ENCODE measurements at places on chromosomes 13 and 19. TPM values are rescaled to one million over a fixed set of nuclear protein-coding genes. Genes with fewer than 3 reads are reported as not detected.

FCER2 gene
- not detected for polyA plus RNA-seq

GRCh38 chr13:32032759-32033158, 1.2 kb downstream of the FRY start:
- no peak overlapping the region for H3K27ac ChIP-seq
- no peak overlapping the region for H3K4me3 ChIP-seq
- H3K27me3 ChIP-seq, result no peaks in the 10 kb centered on the region
- no peaks in the 10 kb centered on the region for H3K4me1 ChIP-seq

DNA sequence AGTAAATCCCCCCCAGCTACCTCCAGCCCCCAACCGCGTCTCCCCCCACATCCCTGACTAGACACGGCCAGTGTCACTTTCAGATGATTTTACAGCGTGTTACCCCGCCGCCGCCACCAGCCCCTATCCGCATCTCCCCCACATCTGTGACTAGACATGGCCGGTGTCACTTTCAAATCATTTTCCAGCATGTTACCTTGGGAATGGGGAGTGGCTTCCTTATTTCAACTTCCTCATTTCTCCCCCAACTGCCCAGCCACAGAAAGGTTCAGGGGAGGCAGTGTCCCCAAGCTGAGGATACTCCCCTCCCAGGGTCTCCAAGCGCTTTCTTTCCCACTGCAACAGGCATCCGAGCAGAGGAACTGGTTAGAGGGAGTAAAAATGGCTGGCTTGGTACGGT, 18.4 kb downstream of the ADGRL1 start:
- DNase-seq, result no peak
- no peaks in the 10 kb centered on the region for H3K27me3 ChIP-seq
- no peak overlapping the region for H3K4me3 ChIP-seq
- no peaks in the 10 kb centered on the region for H3K36me3 ChIP-seq
- H3K4me1 ChIP-seq, result no peaks in the 10 kb centered on the region
- H3K27ac ChIP-seq, result no peak overlapping the region

- H3K36me3 ChIP-seq, result peaks cover 15% of the 10 kb centered on the region
- H3K4me3 ChIP-seq, result peak overlapping the region; percentile 27
- DNase-seq, result peak; percentile 16
Measured at GRCh38 chr19:40807147-40808020, 8.4 kb downstream of the EGLN2 start.

GRCh38 chr13:19940106-19940505, 18.4 kb upstream of the ZMYM2 start:
- H3K4me1 ChIP-seq, result no peaks in the 10 kb centered on the region
- no peak for DNase-seq
- no peaks in the 10 kb centered on the region for H3K27me3 ChIP-seq
- no peaks in the 10 kb centered on the region for H3K36me3 ChIP-seq

DNA sequence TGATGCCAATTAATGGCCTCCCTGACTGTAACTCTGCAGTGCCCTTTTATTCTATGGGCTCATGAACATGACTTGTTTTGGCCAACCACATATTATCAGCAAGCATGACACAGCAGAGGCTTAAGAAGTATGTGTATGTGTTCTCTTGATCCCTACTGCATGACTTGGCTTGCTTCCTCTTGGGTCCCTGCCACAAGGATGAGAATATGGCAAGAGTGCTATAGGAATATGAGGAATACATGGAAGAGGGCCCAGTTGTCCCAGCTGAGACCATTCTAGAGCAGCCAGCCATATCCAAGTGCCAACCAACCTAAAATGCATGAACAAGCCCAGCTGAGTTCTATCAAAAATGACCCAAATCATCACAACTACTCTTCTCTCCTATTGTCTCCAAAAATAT, 576.7 kb upstream of the PCDH9 start:
- no peak overlapping the region for H3K4me3 ChIP-seq
- H3K4me1 ChIP-seq, result no peaks in the 10 kb centered on the region
- no peak overlapping the region for H3K27ac ChIP-seq
- no peak for DNase-seq
- H3K36me3 ChIP-seq, result no peaks in the 10 kb centered on the region
- no peaks in the 10 kb centered on the region for H3K27me3 ChIP-seq

DNA sequence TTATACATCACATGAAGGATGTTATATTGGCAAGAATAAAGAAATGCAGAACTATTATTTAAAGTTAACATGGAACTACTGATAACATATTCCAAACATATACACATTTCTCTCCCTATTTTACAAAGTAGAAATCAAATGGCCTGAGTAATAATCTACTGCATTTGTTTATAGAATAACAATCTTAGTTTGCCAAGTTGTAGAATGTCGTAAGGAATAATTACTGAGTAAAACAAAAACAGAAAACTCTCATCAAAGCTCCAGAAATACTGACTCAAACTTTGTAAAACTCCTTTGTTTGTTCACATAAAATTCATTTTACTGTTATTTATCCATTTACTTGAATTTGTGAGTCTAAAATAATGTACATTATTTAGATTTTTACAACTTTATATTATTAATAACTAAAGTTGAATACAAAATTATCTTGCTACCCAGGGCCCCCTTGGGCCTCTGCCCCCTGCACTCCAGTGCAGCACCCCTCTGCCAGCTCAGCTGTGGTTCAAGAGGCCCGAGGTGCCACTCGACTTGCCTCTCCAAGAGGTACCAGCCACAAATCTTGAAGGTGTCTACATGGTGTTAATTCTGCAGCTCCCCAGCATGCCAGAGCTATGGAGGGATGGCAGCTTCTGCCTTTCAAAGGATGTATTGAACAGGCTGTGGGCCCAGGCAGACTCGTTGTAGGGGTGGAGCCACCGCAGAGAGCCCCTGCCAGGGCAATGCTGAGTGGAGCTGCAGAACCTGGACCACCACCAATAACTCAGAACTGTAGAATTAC, 2819.7 kb downstream of the PCDH9 start:
- no peaks in the 10 kb centered on the region for H3K27me3 ChIP-seq
- H3K4me1 ChIP-seq, result no peaks in the 10 kb centered on the region
- H3K36me3 ChIP-seq, result no peaks in the 10 kb centered on the region
- H3K4me3 ChIP-seq, result no peak overlapping the region
- DNase-seq, result no peak

COQ8B gene
- 17.3 TPM for polyA plus RNA-seq

ANGPTL8 gene
- not detected for polyA plus RNA-seq

DNA sequence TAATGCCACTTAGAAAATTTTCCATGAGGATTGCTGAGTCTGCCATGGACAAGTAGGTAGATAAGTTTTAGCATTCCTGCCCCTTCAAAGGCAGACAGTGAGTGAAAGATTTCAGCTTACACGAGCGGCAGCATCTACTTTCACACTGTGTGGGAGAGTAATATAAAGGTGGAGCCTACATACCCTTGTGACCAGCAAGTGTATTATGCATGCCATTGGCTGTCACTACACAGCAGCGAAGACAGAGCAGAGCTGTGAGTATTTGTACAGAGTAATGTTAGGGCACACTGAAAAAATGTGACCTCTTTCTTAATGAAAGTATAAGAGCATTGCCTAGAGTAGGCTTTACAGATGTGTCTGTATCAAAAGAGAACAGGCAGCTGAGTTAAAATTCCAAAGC, 14.0 kb downstream of the SLITRK6 start:
- H3K27me3 ChIP-seq, result no peaks in the 10 kb centered on the region
- DNase-seq, result no peak
- no peaks in the 10 kb centered on the region for H3K4me1 ChIP-seq
- H3K36me3 ChIP-seq, result no peaks in the 10 kb centered on the region
- no peak overlapping the region for H3K4me3 ChIP-seq
- H3K27ac ChIP-seq, result no peak overlapping the region

EXOC3L2 gene
- not detected for polyA plus RNA-seq

DNA sequence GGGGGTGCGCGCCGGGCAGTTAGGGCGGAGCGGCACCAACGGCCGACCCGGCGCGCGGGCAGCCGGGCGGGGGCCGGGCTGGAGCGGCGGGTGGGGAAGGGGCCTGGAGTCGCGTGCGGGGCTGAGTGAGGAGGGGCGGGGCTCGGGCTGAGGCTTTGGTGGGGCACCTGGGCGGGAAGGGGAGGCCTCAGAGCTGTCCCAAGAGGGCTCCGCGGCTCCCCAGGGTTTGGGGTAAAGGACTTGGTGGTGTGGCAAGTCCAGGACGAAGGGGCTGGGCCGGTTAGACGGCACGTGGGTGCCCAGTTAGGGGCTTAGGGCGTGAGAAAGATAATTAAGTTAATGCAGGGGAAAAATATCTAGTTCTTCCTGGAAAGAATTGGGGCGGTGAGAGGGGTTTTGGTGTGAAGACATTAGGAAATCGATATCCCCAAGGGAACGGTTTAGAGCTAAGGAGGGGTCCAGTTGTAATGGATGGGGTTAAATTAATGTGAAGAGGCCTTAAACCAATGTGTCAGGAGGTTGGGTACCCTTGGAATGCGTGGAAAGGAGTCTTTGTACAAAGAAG, 496 bp downstream of the ZNF574 start:
- H3K36me3 ChIP-seq, result peaks cover 12% of the 10 kb centered on the region
- peak overlapping the region; percentile 99 for H3K27ac ChIP-seq
- peak overlapping the region; percentile 96 for H3K4me3 ChIP-seq
- DNase-seq, result no peak
- H3K4me1 ChIP-seq, result peaks cover 25% of the 10 kb centered on the region
- no peaks in the 10 kb centered on the region for H3K27me3 ChIP-seq

DNA sequence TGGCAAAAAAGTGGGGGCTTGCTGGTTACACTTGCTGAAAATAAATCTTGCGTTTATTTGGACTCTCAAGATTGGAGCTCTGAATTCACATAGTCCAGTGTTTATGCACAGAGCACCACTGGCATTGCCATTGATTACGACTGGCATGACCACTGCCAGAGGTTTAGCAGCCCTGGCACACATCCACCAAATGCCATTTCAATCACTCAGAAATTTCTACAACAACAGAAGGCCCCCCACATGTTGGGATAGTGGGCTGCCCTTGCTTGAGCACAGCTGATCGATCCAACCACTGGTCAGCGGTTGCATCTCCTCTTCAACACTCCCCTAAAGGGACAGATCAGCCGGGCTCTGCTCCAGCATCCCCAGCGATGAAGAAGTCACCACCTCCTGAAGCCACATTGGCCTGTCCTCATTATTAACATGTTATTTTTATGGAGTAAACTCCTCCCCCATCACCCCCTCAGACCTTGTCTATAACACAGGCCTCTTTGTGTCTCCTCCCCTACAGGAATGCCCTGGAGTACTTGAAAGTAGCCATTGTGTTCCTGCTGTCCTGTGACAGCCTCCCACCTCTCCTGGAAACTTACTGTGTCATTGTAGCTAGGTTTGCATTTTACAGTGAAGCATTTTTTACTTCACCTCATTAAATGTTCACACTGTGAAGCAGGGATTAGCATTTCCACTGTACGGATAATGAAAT, 51.3 kb downstream of the CDADC1 start:
- peaks cover 6% of the 10 kb centered on the region for H3K4me1 ChIP-seq
- DNase-seq, result no peak
- no peak overlapping the region for H3K4me3 ChIP-seq
- H3K27ac ChIP-seq, result no peak overlapping the region

DNA sequence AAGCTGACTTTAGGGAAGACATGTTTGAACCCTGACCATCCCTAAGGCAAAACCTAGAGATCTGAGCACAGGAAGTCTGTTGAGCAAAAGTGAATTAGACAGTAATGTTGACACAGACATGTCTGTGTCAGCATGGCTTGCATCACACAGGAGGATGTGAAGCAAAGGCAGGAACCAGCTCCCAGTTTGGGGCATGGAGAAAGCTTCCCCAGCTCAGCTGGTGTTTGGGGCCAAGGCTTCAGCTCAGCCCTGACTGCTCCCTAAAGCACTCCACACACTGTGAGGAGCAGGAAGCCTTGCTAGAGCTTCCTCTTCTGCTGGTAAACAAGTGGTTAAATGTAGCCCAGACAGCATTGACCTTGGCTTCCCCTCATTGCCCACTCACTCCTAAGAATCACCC, 153.8 kb upstream of the UBL3 start:
- no peak overlapping the region for H3K27ac ChIP-seq
- H3K4me3 ChIP-seq, result no peak overlapping the region
- H3K27me3 ChIP-seq, result no peaks in the 10 kb centered on the region
- no peaks in the 10 kb centered on the region for H3K36me3 ChIP-seq
- H3K4me1 ChIP-seq, result peaks cover 4% of the 10 kb centered on the region

DNA sequence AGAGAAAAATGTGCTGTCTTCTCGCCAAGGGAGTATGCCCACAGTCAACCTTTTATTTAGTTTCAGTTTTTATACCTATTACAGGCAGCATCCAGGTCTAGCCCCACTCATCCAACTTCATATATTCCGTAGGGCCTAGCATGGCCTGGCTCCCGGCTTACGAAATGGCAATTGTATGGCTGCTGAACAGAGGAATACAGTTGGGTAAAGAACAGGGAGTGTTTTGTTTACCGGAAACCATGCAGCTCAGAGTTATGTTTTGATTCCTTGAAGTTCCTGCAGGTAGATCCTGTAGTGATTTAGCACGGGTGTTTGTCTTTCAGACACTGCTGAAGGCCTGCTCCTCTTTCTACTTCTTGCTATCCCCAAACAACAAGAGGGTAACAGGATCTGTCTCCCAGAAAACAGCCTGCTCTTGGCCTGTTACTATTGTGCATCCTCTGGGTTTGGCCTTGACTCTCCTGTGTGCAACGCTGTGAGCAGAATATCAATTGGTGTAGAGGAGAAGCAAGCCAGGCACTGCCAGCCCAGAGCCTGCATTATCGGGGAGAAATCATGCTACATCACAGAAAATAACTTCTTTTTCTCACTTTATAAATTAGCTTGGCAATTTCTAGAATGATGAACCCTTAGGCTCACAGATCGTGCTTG, 32.4 kb downstream of the OLFM4 start:
- H3K36me3 ChIP-seq, result no peaks in the 10 kb centered on the region
- H3K4me3 ChIP-seq, result no peak overlapping the region
- no peaks in the 10 kb centered on the region for H3K27me3 ChIP-seq

- H3K27me3 ChIP-seq, result no peaks in the 10 kb centered on the region
- H3K36me3 ChIP-seq, result no peaks in the 10 kb centered on the region
- no peaks in the 10 kb centered on the region for H3K4me1 ChIP-seq
- H3K27ac ChIP-seq, result no peak overlapping the region
- DNase-seq, result no peak
- H3K4me3 ChIP-seq, result no peak overlapping the region
Measured at GRCh38 chr19:48353677-48354076, 10.1 kb downstream of the TMEM143 start.

ZNF471 gene
- 0.09 TPM for polyA plus RNA-seq

DNA sequence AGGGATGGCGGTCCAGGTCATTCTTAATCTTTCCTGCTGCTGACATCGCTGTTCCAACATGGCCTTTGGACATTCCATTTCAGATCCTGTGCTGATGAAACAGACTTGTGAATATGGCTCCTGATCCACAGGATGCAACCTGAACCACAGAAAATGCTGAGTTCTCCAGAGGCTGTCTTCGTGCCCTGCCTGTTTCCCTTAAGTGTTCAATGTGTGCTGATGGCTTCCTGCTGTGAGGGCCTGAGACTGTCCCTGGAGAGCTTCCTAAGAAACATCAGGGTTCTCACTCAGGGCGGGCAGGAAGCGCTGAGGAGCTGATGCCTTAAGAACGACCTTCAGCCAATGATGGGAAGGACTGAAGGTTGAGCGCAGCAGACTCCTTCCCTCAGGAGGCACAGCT, 909.4 kb downstream of the UQCRFS1 start:
- no peak overlapping the region for H3K27ac ChIP-seq
- DNase-seq, result no peak
- H3K36me3 ChIP-seq, result no peaks in the 10 kb centered on the region
- no peaks in the 10 kb centered on the region for H3K27me3 ChIP-seq
- H3K4me3 ChIP-seq, result no peak overlapping the region
- no peaks in the 10 kb centered on the region for H3K4me1 ChIP-seq

GRCh38 chr13:62038214-62038613, 622.6 kb upstream of the PCDH20 start:
- H3K4me3 ChIP-seq, result no peak overlapping the region
- no peaks in the 10 kb centered on the region for H3K36me3 ChIP-seq
- no peaks in the 10 kb centered on the region for H3K4me1 ChIP-seq
- no peaks in the 10 kb centered on the region for H3K27me3 ChIP-seq
- no peak for DNase-seq

- no peak for DNase-seq
- H3K36me3 ChIP-seq, result no peaks in the 10 kb centered on the region
- no peaks in the 10 kb centered on the region for H3K4me1 ChIP-seq
- no peak overlapping the region for H3K27ac ChIP-seq
- no peak overlapping the region for H3K4me3 ChIP-seq
- peaks cover 6% of the 10 kb centered on the region for H3K27me3 ChIP-seq
Measured at GRCh38 chr19:32168111-32168510, 177.3 kb upstream of the ZNF507 start.
